ENCODE measurements at places on chromosomes 6 and 20.

- DNase-seq, result no peak
These were observed 523.8 kb upstream of the FLRT3 start for GRCh38 chr20:14861028-14861699.

DNA sequence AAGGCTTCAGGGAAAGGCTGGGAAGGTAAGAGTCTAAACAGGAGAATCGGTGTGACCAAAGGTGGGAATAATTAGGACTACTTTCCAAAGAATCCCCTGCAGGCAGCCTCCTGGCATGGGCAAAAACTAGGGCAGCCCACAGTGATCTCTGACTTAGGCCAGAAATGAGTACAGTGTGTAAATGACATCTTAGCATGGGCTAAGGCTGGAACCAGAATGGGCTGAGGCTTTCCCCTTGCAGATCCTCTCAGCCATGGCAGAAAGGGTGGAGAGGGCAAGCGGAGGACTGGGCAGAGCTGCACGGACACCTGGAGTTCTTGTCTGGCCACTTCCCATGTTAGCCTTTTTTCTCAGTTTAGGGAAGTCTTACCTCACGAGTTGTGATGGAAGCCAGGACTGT lies 69.9 kb upstream of the FOXQ1 start:
- no peak for DNase-seq

GRCh38 chr6:99178168-99178567 lies 171.3 kb downstream of the FAXC start:
- DNase-seq, result no peak

DNA sequence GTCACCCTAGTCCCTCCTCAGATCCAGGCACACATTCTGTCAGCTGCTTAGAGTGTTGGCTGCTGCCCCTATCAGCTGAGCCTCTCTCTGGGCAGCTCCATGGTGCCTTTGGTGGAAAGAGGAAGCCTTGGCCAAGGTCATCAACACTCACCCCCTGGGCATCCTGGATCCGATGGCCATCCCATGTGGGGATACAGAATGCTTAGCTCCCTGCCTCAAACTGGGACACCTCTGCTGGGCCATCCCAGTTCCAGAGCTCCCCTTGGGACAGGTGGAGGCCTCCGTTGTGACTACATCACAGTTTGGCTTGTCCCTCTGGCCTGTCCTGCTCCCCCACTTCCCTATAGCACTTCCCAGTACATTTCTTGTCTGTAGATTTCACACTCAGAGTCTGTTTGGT lies 45.6 kb downstream of the TOX2 start:
- no peak for DNase-seq

DNA sequence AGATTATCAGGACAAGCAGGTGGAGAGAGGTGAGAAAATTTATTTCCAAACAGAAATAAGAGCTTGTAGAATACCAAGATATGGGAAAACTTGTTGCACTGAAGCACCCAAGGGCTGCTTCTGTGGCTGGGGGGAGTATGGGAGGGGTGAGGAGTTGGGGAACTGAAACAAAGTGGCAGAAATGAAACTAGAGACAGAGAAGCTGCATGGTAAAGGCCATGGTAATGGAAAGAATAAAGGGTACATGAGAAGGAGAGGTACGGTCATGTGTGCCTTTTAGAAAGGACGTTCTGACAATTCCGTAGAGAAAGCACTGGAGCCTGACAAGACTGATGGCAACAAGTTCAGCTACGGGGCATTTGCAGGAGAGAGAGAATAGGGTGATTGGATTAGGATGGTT lies 51.6 kb upstream of the RIN2 start:
- DNase-seq, result no peak

- no peak for DNase-seq
These were observed 45.9 kb upstream of the TAB2 start for GRCh38 chr6:149271348-149272340.

Data from right forelimb (tissue), 1 donor.